ENCODE measurements at places on chromosomes 6 and 20.

DNA sequence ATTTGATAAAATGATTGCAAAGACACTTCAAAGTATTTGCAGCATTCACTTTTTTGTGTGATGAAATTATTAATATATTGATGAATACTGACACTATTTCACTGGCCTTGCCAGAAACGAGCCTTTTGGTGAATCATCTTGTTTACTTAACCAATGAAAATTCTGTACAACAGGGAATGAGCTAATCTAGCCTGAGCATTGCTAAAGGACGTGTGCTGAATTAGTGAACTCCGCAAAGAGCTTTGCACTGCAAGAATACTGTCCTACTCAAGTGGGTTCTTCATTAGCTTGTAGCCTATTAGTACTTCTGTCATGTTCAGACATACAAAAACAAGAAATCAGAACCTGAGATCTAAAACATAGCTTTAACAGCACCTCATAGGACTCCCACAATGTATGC lies 172.0 kb upstream of the NRSN1 start:
- DNase-seq = no peak

DNA sequence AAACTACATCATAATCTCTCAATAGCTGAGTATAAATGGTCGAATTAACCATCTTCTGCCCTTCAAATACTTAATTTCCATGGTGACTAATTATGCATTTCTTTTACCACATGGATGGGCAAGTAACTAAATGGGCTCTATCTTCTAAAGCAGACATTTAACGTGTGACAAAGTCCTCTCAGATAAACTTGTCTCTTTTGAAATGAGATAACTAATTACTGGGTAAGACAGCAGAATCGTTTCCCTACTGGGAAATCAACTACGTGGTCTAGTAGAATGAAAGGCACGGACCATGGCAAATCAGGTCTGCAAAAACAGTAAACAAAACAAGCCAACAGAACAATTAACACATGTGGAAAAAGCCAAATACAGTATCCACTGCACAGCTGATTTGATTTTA lies 137.7 kb downstream of the BACH2 start:
- no peak for DNase-seq

DNA sequence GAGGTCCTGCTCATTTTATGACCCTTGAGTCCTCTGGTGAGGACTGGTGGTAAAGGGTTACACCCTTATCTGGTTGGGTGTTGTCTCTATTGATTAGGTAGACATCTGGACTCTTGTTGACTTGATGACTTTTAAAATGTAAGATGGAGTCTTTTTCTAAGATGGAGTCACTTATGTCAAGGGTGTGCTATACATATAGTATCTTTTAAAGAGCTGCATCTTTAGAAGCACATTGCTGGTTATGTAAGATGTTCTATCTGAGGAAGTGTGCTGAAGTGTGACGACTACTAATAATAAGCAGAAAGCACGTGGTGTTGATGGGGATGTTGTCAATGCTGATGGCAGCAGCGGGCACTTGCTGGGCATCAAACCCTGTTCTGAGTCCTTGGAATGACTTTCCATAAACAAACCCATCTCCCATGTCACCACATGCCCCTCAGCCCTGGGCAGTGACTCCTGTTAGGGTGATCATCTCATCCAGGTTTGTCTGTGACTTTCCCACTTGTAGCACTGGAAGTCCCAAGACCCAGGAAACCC lies 229.6 kb downstream of the EYA2 start:
- no peak for DNase-seq

GRCh38 chr20:35088231-35089145 lies 4.1 kb downstream of the TRPC4AP start:
- DNase-seq = no peak

DNA sequence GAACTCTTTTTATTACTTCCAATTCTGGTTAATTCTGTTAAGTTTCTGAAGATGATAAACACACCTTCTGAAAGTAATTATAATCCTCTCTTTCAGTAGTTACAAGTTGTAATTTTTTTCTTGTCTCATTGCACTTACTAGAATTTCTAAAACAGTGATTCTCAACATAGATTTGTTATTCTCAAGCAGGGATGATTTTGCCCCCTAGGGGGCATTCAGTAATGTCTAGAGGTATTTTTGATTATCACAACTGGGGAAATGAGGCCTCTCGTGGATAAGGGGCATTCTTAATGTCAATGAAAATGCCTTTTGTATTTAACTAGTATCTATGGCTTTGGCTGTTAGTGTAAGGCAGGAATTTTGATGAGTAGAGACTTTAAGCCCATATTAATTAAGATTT lies 39.4 kb upstream of the MAFB start:
- no peak for DNase-seq

GRCh38 chr6:167856999-167857660 lies 30.4 kb downstream of the AFDN start:
- no peak for DNase-seq

DNA sequence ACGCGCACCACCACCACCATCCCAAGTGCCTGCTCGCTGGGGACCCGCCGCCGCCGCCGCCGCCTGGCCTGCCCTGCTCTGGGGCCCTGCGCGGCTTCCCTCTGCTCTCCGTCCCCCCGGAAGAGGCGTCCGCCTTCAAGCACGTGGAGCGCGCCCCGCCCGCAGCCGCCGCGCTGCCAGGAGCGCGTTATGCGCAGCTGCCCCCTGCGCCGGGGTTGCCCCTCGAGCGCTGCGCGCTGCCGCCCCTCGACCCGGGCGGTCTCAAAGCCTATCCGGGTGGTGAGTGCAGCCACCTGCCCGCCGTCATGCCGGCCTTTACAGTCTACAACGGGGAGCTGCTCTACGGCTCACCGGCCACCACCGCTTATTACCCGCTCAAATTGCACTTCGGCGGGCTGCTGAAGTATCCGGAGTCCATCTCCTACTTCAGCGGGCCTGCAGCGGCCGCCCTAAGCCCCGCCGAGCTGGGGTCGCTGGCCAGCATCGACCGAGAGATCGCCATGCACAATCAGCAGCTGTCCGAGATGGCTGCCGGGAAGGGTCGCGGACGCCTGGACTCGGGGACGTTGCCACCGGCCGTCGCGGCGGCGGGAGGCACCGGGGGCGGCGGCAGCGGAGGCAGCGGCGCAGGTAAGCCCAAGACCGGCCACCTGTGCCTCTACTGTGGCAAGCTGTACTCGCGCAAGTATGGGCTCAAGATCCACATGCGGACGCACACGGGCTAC lies 7.2 kb downstream of the PRDM13 start:
- no peak for DNase-seq

- peak; percentile 87 for DNase-seq
Observed at GRCh38 chr6:142802124-142802523, 142.9 kb downstream of the HIVEP2 start.

DNA sequence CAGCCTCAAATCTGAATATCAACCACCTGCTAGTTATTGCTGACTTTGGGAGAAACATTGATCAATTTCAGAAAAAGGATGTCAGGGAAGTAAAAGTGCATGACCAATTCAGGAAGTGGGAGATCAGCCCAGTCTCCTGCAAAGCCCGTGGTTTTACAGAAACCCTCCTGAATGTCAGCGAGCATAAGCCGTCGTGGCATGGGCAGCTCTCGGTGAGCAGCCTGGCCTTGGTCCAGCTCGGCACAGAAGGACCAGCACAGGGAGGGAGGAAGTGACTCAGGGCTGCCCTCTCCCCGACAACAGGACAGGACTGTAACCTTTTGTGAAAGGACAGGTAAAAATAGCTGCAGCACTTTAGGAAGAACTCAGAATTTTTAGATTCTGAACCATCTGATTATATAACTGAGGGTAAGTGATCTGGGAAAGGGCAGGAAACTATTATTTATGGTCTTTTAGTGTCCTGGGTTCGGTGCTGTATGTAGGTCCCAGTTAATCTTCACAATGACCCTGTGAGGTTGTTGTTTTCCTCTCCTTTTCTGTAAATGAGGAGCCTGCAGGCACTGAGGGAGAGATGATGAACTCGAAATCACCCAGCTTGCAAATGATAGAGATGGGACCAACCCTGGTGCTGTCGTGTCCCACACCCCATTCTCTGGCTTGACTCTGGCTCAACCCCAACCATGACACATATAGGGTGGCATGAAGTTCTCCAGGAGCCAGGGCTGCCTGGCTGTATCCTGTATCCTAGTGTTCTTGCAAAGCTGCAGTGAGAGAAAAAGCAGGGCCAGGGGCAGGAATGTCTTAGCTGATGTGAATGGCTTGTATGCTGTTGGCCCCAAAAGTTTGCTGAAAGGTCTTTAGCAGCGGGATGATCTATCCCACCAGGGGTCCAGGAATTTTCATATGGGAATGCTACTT lies 37.6 kb downstream of the NRN1 start:
- peak; percentile 72 for DNase-seq

GRCh38 chr6:3744211-3744900 lies 7.2 kb downstream of the PXDC1 start:
- DNase-seq = peak; percentile 60

GRCh38 chr6:113819169-113819830 lies 37.8 kb upstream of the MARCKS start:
- no peak for DNase-seq

- peak; percentile 22 for DNase-seq
Observed at GRCh38 chr6:71349395-71349794, 60.8 kb downstream of the OGFRL1 start.

DNA sequence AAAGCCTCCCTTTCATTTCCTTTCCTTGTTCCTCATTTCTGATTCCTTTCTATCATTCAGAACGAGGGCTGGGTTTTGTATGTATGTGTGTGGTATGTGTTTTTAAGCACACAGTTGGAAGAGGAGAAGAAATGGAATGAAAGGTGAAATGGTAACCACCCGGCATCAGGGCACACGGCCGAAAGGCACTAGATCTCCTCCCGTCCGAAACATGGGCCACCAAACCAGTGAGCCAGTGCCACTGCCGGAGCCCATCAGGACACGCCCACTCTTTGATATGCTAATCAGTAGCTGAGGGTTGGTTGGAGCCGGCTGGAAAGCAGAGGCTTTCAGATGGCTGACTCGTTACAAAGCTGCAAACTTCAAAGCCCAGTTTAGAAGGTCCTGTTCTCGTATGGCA lies 228.6 kb upstream of the JARID2 start:
- peak; percentile 33 for DNase-seq

- peak; percentile 78 for DNase-seq
Observed at GRCh38 chr6:13407709-13408695, 79.4 kb downstream of the GFOD1 start.

- no peak for DNase-seq
Observed at GRCh38 chr6:123570813-123571684, 65.7 kb downstream of the TRDN start.

DNA sequence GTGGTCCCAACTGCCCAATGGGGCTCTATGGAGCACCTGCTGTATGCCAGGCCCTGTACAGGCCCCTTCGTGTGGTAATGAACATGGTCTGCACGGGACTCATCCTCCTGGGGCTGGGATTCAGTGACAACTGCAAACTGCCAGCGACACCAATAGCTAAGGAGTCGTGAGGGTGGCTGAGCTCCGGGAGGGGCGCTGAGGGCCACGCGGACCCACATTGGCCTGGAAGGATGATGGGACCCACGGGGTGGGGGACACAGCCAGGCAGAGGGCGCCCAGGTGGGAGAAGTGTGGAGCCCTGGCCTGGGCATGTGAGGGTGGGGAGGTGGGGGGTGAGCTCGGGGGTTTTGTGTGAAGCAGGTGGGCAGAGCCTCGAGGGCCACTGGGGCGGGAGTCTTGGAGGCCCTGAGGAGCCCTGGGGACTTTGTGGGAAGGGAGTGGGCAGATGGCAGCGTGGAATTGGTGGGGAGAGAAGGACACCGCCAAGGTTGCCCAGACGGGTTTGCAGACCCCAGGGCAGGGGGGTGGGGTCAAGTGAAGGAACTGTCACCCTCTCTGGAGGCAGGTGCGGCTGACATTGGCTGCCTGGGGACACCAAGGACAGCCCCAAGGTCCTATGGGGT lies 22.5 kb downstream of the GATA5 start:
- DNase-seq = no peak

GRCh38 chr6:4864519-4864918 lies 88.3 kb downstream of the CDYL start:
- no peak for DNase-seq

GRCh38 chr6:11702500-11703130 lies 76.0 kb downstream of the ADTRP start:
- DNase-seq = peak; percentile 71

DNA sequence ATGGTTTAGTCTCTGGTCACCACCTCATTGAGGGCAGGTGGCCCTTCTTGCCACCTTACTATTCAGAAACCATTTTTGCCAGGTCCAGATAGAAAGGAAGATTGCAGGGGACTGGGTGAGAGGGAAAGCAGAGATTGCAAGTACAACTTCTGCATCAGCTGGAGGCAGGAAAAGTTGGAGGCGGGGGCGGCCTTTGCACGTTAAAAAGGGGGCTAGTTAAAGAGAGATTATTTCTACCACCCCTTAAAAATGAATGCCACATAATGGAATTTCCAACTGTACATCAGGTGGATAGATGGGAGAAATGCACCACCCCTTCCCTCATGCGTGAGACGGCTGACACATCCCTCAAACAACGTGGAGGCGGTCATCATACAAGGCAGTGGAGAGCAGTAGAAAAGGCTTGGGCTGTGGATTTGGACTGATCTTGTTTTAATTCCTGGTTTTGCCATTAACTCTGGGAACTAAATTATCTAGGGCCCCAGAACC lies 95.4 kb upstream of the CNKSR3 start:
- no peak for DNase-seq

GRCh38 chr6:15351631-15352030 lies 105.8 kb downstream of the JARID2 start:
- DNase-seq = peak; percentile 89

- DNase-seq = peak; percentile 87
Observed at GRCh38 chr6:165850434-165851019, 187.5 kb upstream of the PDE10A start.

DNA sequence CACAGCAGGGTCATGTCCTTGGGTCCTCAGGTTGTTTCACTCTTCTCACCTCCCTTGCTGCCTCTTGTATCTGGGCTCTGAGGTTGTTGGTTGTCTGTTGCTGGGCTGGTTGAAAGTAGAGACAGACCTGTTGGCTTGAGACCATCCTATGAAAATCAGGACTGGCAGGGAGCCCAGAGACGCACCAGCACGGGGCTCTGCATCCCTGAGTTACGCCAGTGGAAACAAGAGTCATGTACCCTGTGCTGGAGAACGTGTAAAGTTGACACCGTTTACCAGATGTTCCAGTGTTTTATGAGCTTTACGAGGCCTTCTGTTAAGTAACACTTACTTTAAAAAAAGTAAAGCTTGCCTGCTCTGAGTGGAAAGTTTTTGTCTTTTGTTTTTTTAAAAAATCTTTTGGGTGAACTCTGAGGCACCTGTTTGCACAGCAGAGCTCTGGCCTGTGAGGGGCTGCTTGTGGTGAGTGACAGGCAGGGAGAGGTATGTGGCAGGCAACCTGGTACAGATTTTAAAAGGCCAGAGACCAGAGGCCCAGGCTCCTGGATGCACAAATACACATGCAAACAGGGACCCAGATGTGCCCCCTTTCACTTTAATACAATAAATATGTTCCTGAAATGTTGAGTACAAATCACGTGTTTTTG lies 260.0 kb upstream of the SUPT3H start:
- no peak for DNase-seq

- no peak for DNase-seq
Observed at GRCh38 chr20:21322921-21323331, 19.8 kb downstream of the XRN2 start.

GRCh38 chr6:44733126-44733525 lies 345.6 kb downstream of the CDC5L start:
- no peak for DNase-seq
